ENCODE measurements at places on chromosomes 6 and 20.
A peak's percentile ranks its signal among the peaks of the same experiment; 100 is the strongest.

DNA sequence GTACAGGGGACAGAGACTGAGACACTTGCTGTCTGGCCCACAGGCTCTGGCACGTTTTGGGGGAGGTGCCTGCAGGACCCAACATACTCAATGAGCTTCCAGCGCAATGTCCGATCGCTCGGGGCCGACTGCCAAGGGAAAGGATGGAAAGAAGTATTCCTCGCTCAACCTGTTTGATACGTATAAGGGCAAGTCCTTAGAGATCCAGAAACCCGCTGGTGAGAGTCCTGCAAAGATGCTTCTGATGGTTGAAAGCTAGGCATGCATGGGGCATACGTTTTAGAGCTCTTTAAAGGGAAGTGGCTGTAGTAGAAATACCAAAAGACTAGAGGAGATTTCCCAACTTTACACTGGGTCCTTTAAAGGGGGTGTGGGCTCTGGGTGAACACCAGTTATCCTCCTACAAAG lies 2.2 kb downstream of the PRRC2A start:
- DNase-seq = no peak

DNA sequence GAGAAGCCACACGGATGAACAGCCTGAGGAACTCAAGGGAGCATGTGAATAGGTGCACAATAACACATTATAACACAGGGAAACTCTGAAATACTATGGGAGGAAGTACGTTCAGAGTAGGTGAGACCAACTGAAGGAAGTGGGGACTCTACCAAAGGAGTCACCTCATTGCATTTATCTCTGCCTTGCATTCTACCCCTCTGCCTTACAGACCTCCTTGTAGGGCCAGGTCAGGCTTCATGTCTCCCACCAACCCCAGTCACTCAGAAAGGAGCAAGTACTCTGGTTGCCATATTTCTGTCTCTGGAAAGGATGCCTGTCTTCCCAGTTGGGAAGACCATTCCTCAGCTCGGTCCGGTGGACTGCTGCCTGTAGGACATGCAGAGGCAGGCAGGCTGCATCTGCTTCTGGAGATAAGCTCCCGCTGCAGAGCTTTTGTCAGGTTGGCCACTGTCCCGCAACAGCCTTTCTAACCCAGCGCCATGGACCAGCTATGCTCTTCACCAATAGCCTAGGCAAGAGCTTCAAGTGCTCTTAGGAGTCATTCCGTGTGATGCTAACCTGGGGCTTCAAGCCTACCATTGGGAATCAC lies 51.6 kb upstream of the ASIP start:
- no peak for DNase-seq

- no peak for DNase-seq
Observed at GRCh38 chr20:38866265-38867061, 59.8 kb upstream of the FAM83D start.

DNA sequence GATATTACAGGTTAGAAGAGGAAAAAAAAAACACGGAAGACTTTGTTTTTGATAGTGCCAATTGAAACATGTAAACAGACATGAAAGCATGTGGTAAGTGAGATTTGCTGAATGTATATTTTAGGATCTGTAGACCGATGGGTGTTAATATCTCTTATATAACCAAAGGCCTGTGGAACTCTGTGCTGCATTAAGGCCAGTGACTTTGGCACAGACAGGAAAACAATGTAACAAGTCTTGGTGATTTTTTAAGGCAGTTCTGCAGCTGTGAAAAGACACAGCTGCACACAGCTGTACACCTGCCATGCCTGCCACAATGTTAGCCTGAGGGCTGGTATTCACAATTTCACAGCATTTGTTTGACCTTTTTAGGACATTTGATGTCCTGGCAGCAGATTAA lies 6.1 kb downstream of the SOBP start:
- peak; percentile 18 for DNase-seq

- DNase-seq = no peak
Observed at GRCh38 chr6:73302339-73302738, 39.3 kb upstream of the KHDC1 start.

- DNase-seq = peak; percentile 50
Observed at GRCh38 chr20:18628330-18628920, 40.6 kb downstream of the DTD1 start.

GRCh38 chr20:3767110-3767426 lies 485 bp downstream of the ADISSP start:
- DNase-seq = peak; percentile 57

DNA sequence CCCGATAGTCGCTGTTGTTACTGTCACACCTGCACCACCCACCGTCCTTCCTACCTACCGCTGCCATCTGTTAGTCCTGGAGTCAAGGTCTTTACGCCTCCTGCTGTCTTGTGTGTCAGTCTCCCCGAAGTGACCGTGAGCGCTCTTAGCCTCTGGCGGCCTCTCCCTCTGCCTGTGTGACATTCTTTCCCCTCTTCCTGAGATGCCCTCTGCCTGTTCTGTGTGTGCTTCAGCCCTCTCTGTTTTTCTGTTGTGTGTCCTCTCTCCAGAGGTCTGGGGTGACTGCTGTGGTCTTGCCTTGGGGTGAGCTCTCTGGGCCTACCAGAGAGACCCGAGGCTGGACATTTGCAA lies 54.9 kb downstream of the TCP11 start:
- DNase-seq = no peak

GRCh38 chr6:115898246-115898645 lies 162.4 kb downstream of the FRK start:
- no peak for DNase-seq

GRCh38 chr20:1801929-1802306 lies 93.3 kb upstream of the SIRPA start:
- DNase-seq = peak; percentile 55

- DNase-seq = no peak
Observed at GRCh38 chr6:75794954-75795739, 46.1 kb downstream of the MYO6 start.

DNA sequence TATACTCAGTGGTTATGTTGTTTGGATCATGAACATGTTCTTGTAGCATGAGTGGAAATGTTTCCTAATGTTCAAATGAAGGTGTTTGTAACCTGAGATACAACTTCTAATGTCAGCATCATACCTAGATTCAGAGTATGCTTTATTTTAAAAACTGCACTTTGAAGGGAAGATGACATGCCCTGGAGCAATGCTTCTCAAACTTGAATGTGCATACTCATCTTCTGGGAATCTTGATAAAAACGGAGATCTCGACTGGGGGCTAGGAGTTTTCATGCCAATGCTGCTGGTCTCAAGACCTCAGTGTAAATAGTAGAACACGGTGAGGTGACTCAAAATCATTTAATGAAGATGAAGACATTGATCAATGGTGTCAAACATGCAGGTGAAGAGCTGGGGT lies 440.0 kb upstream of the NOX3 start:
- no peak for DNase-seq

- no peak for DNase-seq
Observed at GRCh38 chr20:8147476-8147875, 15.4 kb downstream of the PLCB1 start.

GRCh38 chr6:43181942-43182860 lies at the start of gene CUL9:
Gene CUL9, plus strand, starts transcription at chr6:43182196. Its CDS starts 2,115 bp downstream, at chr6:43184311.
- DNase-seq = peak; percentile 55

DNA sequence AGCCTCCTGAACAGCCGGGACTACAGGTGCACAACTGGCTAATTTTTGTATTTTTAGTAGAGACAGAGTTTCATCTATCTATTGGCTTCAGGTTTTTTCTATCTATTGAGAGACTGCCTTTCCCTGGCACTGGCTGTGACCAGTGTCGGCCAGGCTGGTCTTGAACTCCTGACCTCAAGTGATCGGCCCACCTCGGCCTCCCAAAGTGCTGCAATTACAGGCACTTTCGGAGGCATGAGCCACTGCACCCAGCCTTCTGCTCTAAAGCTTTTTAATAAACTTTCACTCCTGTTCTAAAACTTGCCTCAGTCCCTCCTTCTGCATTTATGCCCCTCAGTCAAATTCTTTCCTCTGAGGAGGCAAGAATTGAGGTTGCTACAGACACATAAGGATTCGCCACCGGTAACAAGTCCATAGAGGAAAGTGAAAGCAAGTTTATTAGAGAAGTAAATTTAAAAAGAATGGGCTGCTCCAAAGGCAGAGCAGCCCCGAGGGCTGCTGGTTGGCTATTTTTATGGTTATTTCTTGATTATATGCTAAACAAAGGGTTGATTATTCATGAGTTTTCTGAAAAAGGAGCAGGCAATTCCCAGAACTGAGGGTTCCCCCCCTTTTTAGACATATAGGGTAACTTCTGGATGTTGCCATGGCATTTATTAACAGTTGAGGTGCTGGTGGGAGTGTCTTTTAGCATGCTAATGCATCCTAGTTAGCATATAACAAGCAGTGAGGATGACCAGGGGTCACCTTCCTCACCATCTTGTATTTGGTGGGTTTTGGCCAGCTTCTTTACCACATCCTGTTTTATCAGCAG lies 44.8 kb upstream of the RNGTT start:
- no peak for DNase-seq

- DNase-seq = no peak
Observed at GRCh38 chr6:62466607-62467006, 180.6 kb upstream of the KHDRBS2 start.

- no peak for DNase-seq
Observed at GRCh38 chr20:48411245-48411644, 416.6 kb downstream of the PREX1 start.

DNA sequence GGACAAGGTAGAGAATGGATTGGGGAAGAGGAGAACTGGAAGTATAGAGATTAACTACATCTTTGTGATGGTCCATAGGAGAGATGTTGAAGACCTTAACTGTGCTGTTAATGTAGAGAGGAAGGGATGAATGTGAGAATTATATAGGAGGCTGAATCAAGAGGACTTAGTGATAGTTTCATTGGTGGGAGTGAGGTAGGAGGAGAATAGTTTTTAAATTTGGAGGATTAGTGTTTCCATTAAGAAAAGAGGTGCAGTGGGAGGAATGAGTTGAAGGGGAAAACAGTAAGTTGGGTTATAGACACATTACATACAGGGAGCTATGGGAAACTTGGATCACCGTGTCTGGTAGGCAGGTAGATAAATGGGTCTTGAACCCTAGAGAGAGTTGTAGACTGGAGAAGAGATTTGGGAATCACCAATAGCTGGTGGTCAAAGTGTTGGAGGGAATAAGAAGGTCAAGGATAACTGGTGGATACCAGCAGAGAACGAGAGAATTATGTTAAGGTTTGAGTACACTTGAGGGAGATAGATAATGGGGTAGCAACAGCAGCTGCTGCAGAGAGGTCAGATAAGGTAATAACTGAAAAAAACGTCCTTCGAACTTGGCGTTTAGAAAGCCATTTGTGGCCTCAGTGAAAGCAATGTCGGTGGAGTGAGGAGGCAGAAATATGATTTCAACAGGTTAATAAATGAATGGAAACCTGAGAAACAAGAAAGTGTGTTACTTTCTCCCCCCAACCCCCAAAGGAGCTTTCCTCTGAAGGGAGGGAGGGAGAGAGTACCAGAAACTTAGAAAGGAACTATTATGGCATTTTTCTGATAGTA lies 3.1 kb downstream of the C6orf89 start:
- DNase-seq = no peak

GRCh38 chr20:43188234-43188653 lies 1.5 kb downstream of the PTPRT start:
- DNase-seq = no peak

GRCh38 chr6:154229786-154230185 lies 126.8 kb downstream of the IPCEF1 start:
- no peak for DNase-seq

DNA sequence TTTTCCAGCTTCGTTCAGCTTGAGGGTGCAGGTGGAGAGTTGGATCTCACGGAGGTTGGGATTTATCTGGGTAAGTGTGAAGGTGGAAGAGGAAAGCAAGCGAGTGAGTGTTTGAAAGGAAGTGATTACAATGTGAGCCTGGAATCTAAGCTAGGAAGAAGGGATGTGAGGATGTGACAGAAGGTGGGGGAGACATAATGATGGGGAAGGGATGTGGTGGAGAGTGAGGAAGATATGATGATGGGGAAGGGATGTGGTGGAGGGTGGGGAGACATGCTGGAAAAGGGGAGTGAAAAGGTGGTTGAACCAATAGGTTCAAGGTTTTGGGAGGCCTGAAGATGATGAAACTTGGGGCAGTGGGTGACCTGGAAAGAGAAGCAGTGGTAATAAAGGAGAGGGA lies 23.2 kb downstream of the KIAA1755 start:
- no peak for DNase-seq

DNA sequence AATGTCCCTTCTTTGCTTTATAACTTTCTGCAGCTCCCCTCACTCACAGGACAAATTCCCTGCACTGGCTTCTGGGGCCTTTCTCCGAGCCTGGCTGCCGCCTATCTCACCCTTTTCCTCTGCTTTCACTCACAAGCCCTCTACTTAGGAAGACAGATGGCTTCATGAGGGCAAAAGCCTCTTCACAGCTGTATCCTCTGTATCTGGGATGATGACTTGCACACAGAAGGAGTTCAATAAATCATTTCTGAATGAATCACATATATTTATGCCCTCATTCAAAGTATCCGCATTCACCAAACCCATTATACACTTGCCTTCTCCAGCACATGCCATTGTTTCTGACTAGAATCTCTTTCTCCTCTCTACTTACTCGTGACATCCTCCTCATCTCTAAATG lies 159.0 kb upstream of the RIPOR2 start:
- DNase-seq = no peak

- peak; percentile 3 for DNase-seq
Observed at GRCh38 chr6:40410821-40411220, 176.3 kb downstream of the LRFN2 start.

DNA sequence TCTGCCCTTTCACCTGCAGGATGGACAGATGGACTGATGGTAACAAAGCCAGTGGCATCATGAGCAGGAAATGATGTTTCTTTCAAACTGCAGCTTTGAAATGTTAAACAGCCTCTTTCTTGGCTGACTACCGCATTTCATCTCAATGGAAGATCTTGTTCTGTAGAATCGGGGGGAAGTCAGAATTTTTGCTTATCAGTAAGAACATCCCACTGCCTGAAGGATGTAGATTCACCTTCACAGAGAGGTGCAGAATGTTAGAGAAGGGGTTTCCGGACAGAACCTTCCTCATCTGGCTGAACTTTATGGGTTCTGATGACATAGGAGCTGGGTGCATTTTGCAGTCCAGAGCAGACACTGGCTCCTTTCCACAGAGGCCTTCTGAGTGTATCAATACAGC lies 32.7 kb downstream of the GGTLC1 start:
- DNase-seq = no peak

GRCh38 chr6:138454981-138455706 lies 44.1 kb downstream of the NHSL1 start:
- DNase-seq = no peak

DNA sequence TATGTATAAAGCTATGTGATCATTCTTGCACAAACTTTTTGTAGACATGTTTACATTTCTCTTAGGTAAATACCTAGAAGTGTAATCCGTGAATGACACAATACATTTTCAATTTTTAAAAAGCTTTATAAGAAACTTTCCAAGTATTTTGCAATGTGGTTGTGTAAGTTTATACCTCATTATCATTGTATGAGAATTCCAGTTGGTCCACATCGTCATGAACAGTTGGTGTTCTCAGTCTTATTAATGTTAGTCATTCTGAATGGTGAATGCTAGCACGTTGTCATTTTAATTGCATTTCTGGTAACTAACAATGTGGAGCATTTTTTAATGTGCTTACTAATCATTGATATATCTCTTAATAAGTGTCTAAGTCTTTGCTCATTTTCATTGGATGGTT lies 116.5 kb upstream of the F13A1 start:
- DNase-seq = no peak

Data from NCI-H1417 (cell line).